Left kidney (tissue), 8 donors: ENCODE measurements at places on chromosomes 3 and 15. TPM values are rescaled to one million over a fixed set of nuclear protein-coding genes. Genes with fewer than 3 reads are reported as not detected.

DNA sequence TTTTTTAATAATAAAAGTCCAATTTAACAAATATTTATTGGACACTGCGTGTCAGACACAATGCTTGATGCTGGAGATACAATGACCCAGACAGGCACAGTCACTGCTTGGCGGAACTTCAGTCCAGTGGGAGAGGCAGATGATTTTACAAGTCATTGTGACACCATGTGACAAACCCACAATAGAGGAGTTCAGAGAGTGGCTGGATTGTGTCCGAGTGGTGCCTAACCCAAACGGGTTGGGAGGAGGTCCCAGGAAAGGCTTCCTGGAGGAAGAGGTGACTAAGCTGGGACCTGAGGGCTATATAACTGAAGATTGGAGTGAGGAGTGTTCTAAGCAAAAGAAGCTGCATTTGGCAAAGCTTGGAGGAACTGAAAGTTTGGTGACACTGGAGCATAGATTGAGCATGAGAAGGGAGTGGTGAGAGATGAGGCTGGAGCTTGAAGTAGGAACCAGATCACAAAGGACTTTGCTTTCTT is 41.4 kb downstream of the CRTC3 start:
- no peak for DNase-seq

- DNase-seq, result no peak
Observed at GRCh38 chr15:77384086-77384485, 35.8 kb downstream of the PEAK1 start.

- peak; percentile 57 for DNase-seq
Observed at GRCh38 chr3:179558742-179559364, 3.9 kb upstream of the ACTL6A start.

DNA sequence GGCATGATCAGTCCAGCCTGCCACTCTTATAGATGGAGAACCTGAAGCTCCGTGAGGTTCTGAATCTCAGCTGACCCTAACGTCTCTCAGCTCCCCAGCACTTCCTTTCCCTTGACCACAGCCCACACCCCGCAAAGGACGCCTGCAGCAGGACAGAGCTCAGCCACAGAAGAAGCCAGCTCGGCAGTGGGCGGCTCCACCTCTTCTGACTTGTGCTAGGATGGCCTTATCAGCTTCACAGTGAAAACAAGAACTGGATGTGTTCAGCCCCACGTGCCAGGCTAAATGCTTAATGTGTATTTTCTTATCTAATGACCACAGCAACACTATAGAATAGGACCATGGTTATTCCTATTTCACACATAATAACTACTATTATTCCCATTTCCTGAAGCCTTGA is 127.6 kb downstream of the ARNT2 start:
- no peak for DNase-seq

C3orf22 gene
- polyA plus RNA-seq, result 0.10 TPM
